ENCODE measurements at places on chromosomes 11 and 22. TPM values are rescaled to one million over a fixed set of nuclear protein-coding genes. Genes with fewer than 3 reads are reported as not detected.

Gene TMEM191C
- 4.3 TPM for total RNA-seq

Gene OR56A1
- total RNA-seq = not detected

Gene CBY1
- 7.6 TPM for total RNA-seq

Gene PNPLA3
- not detected for total RNA-seq

Gene TMEM132A
- total RNA-seq = not detected

Gene OR8B4
- total RNA-seq = not detected

Gene BARX2
- not detected for total RNA-seq

DNA sequence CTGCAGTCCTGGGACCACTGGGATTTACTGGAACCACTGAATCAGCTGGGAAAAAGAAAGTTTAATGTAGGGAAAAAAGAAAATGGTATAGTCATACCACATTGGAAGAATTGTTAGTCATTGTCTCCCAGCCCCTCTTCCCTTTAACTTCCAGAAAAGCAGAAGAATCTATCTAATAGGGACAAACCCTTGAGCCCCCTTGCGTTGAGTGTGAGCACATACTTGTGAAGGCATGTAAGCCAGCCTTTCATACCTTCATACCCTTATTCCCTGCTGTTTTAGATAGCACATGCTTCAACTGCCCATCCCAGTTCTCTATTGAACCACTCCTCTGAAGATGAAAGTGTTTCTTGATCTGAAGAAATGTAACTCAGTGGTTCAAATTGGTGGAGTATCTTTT, 6.6 kb downstream of the TREH start:
- H3K27ac ChIP-seq = no peak overlapping the region
- H3K27me3 ChIP-seq = no peaks in the 10 kb centered on the region
- DNase-seq = no peak
- no peaks in the 10 kb centered on the region for H3K36me3 ChIP-seq
- H3K4me1 ChIP-seq = no peaks in the 10 kb centered on the region
- no peak overlapping the region for H3K4me3 ChIP-seq

GRCh38 chr11:44079376-44079775, 13.3 kb downstream of the ACCS start:
- no peak overlapping the region for H3K27ac ChIP-seq
- H3K4me3 ChIP-seq = no peak overlapping the region
- peaks cover 5% of the 10 kb centered on the region for H3K36me3 ChIP-seq
- H3K27me3 ChIP-seq = no peaks in the 10 kb centered on the region

DNA sequence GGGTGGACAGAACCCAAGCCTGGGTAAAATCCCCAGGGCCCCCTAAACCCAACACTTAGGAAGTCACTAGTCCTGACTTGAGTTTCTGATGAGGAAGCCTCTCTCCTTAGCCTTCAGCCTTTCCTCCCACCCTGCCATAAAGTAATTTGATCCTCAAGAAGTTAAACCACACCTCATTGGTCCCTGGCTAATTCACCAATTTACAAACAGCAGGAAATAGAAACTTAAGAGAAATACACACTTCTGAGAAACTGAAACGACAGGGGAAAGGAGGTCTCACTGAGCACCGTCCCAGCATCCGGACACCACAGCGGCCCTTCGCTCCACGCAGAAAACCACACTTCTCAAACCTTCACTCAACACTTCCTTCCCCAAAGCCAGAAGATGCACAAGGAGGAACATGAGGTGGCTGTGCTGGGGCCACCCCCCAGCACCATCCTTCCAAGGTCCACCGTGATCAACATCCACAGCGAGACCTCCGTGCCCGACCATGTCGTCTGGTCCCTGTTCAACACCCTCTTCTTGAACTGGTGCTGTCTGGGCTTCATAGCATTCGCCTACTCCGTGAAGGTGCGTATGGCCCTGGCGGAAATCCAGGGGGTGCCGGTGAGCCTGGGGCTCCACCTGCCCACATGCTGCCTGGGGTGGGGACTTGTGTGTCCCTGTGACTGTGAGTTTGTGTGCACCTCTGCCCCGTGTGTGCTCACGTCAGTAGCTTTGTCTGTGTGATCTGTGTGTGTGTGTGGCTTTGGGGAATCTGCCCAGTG, at the start of gene IFITM1:
TSS of gene IFITM1 (plus strand) at position 254 of the 767 bp plus-strand sequence. CDS start at position 385, 131 bp downstream.
- H3K27ac ChIP-seq = peak within 1 kb of the TSS; percentile 93
- peak within 1 kb of the TSS; percentile 90 for H3K4me3 ChIP-seq
- peaks cover 56% of the 10 kb centered on the region for H3K4me1 ChIP-seq
- H3K36me3 ChIP-seq = peaks cover 15% of the 10 kb centered on the region
- DNase-seq = peak; percentile 79

GRCh38 chr22:23218867-23219251, 38.5 kb downstream of the BCR start:
- DNase-seq = no peak
- H3K4me3 ChIP-seq = peak overlapping the region; percentile 42
- H3K4me1 ChIP-seq = peaks cover 90% of the 10 kb centered on the region
- no peaks in the 10 kb centered on the region for H3K36me3 ChIP-seq
- no peaks in the 10 kb centered on the region for H3K27me3 ChIP-seq

- no peak overlapping the region for H3K4me3 ChIP-seq
- H3K27me3 ChIP-seq = no peaks in the 10 kb centered on the region
- no peak for DNase-seq
These were observed 265.4 kb upstream of the ARHGAP20 start for GRCh38 chr11:110977661-110978060.

- no peak for DNase-seq
- H3K27me3 ChIP-seq = no peaks in the 10 kb centered on the region
- H3K4me1 ChIP-seq = peaks cover 15% of the 10 kb centered on the region
- H3K4me3 ChIP-seq = no peak overlapping the region
- H3K27ac ChIP-seq = no peak overlapping the region
These were observed 16.6 kb downstream of the CD59 start for GRCh38 chr11:33719587-33719986.

DNA sequence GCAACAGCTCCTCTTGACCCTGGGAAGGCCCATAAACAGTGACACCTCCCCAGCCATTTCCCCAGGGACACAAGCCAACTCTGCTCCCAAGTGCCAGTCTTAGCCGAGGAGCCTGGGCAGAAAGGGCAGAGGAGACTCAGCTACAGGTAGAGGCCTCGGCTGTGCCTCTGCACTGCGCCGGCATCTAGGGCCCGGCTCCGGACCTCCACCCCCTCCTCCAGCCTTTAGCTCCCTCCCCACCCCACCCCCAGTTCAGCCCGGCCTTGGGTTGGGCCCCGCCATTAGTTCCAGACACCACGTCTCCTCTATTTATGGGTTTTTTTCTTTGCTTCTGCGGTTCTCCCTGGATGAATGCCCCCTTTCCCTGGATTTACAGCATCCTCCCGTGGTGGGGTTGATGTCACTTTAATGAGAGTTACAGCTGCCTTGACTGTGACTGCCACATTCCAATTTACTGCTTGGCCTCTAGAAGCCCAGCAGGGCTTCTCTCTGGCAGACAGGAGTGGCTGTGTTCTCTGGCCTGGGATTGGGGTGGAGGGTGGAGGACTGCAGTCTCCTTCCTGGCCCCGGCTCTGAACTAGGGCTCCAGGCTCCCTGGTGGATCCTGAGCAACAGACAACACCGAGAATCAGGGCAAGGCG, 13.5 kb upstream of the OAF start:
- no peak for DNase-seq
- no peak overlapping the region for H3K27ac ChIP-seq
- peaks cover 3% of the 10 kb centered on the region for H3K27me3 ChIP-seq
- no peaks in the 10 kb centered on the region for H3K36me3 ChIP-seq
- no peaks in the 10 kb centered on the region for H3K4me1 ChIP-seq

GRCh38 chr22:19872779-19873137, 18.1 kb upstream of the GNB1L start:
- no peaks in the 10 kb centered on the region for H3K27me3 ChIP-seq
- H3K4me3 ChIP-seq = no peak overlapping the region
- no peak overlapping the region for H3K27ac ChIP-seq
- no peak for DNase-seq
- peaks cover 28% of the 10 kb centered on the region for H3K4me1 ChIP-seq

GRCh38 chr11:134511255-134511654, 99.2 kb upstream of the B3GAT1 start:
- no peaks in the 10 kb centered on the region for H3K4me1 ChIP-seq
- no peak for DNase-seq
- no peaks in the 10 kb centered on the region for H3K27me3 ChIP-seq
- H3K4me3 ChIP-seq = no peak overlapping the region
- no peak overlapping the region for H3K27ac ChIP-seq

GRCh38 chr22:41469218-41469851, 418 bp downstream of the ACO2 start:
- no peaks in the 10 kb centered on the region for H3K27me3 ChIP-seq
- peak overlapping the region; percentile 94 for H3K4me3 ChIP-seq
- H3K4me1 ChIP-seq = peaks cover 27% of the 10 kb centered on the region
- DNase-seq = no peak
- H3K36me3 ChIP-seq = peaks cover 45% of the 10 kb centered on the region
- peak overlapping the region; percentile 98 for H3K27ac ChIP-seq

- H3K27ac ChIP-seq = no peak overlapping the region
- DNase-seq = no peak
- H3K36me3 ChIP-seq = no peaks in the 10 kb centered on the region
- no peaks in the 10 kb centered on the region for H3K27me3 ChIP-seq
- H3K4me3 ChIP-seq = no peak overlapping the region
These were observed 2.0 kb downstream of the FIBIN start for GRCh38 chr11:26995701-26996460.

GRCh38 chr11:128549256-128549944, 38.0 kb downstream of the ETS1 start:
- no peaks in the 10 kb centered on the region for H3K27me3 ChIP-seq
- H3K4me3 ChIP-seq = peak overlapping the region; percentile 60
- H3K4me1 ChIP-seq = peaks cover 74% of the 10 kb centered on the region
- peak overlapping the region; percentile 14 for H3K27ac ChIP-seq

DNA sequence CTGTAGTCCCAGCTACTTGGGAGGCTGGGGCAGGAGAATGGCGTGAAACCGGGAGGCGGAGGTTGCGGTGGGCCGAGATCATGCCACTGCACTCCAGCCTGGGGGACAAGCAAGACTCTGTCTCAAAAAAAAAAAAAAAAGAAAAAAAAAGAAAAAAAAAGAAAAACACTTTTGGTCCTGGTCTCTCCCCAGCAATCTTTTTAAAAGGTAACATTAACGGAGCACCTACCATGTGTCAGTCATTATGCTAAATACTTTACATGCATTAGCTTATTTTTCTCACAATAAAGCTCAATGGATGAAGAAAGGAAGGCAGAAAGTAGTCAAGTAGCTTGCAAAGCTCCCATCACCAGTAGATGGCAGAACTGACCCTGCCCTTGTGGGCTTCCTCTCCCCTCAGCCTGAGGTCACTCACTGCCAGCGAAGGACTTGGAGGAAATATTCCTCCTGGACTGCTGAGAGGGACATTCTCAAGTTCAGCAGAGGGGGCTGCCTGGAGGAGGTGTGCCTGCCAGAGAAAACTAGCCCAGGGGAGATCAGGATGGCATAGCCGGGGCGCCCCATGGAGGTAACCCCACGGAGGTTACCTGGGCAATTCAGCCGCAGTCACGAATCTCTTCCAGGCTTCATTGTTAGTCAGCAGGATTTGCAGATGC, 15.5 kb downstream of the APOL3 start:
- H3K4me1 ChIP-seq = peaks cover 21% of the 10 kb centered on the region
- H3K27ac ChIP-seq = no peak overlapping the region
- H3K27me3 ChIP-seq = no peaks in the 10 kb centered on the region

- H3K4me3 ChIP-seq = no peak overlapping the region
- H3K4me1 ChIP-seq = no peaks in the 10 kb centered on the region
- no peak overlapping the region for H3K27ac ChIP-seq
- no peak for DNase-seq
- no peaks in the 10 kb centered on the region for H3K36me3 ChIP-seq
- H3K27me3 ChIP-seq = no peaks in the 10 kb centered on the region
These were observed 103.8 kb downstream of the GRIA4 start for GRCh38 chr11:105713696-105714095.

DNA sequence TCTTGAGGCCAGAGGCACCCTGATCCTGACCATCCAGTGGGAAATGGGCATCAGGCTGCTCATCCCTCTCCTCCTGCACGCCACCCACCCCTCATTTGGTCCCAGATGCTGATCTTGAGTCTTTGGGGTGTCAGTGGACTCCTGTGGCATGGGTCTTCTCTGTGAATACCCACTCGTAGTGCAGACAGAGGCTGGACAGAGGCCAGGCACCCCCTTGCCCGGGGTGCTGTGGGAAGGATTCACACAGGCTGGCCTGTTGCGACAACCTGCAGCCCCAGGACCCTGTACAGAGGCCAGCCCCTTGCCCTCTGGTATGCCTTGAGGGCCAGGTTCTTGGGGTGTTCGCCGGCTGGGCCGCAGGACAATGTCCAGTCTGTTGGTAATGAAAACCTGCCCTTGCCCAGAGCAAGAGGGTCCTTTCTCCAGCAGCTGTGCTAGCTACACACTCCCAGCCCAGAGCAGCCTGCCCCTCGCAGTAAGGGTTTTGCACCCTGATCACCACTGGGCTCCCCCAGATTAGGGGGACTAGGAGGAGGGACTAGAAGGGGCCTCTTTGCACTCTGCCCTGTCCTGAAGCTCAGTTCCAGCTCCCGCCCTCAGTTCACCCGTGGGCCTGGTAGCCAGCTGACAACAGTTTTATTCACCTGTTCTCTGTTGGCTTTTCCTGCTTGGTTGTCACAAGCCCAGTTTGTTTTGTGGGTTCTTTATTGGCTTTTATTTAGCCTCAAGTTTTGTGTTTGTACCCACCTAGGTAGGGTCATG, 76.0 kb downstream of the BCR start:
- no peak overlapping the region for H3K4me3 ChIP-seq
- H3K4me1 ChIP-seq = peaks cover 5% of the 10 kb centered on the region
- DNase-seq = no peak
- peak overlapping the region; percentile 1 for H3K27ac ChIP-seq
- H3K36me3 ChIP-seq = peaks cover 67% of the 10 kb centered on the region
- no peaks in the 10 kb centered on the region for H3K27me3 ChIP-seq

DNA sequence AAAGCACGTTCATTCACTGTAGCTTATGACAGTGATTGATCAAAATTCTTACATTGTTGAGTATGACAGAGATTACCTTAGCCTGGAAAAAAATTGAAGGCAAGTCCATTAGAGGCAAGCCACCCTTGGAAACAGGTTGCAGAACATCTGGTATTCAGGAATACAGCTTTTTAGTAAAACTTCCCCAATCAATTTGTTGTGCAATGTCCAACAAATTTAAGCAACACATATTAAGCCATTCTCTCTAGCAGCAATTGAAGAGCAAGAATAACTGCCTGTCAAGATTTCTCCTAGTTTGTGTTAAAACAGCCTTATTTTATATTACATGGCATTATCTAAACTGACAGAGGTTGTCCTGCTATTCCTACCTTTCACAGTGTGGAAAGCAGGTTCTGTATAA, 37.0 kb downstream of the BCL2L13 start:
- H3K4me1 ChIP-seq = no peaks in the 10 kb centered on the region
- DNase-seq = no peak
- H3K4me3 ChIP-seq = no peak overlapping the region
- no peak overlapping the region for H3K27ac ChIP-seq

GRCh38 chr22:24510637-24511625, 15.8 kb downstream of the UPB1 start:
- no peaks in the 10 kb centered on the region for H3K36me3 ChIP-seq
- H3K4me1 ChIP-seq = no peaks in the 10 kb centered on the region
- H3K4me3 ChIP-seq = no peak overlapping the region
- H3K27ac ChIP-seq = no peak overlapping the region
- DNase-seq = no peak
- H3K27me3 ChIP-seq = peaks cover 4% of the 10 kb centered on the region

- H3K27me3 ChIP-seq = no peaks in the 10 kb centered on the region
- no peak overlapping the region for H3K4me3 ChIP-seq
- H3K27ac ChIP-seq = no peak overlapping the region
- no peak for DNase-seq
- no peaks in the 10 kb centered on the region for H3K36me3 ChIP-seq
- peaks cover 13% of the 10 kb centered on the region for H3K4me1 ChIP-seq
These were observed 9.5 kb upstream of the PKP3 start for GRCh38 chr11:384511-384910.

GRCh38 chr11:93648158-93648557, 13.3 kb upstream of the CEP295 start:
- no peak overlapping the region for H3K4me3 ChIP-seq
- H3K27me3 ChIP-seq = no peaks in the 10 kb centered on the region
- no peak overlapping the region for H3K27ac ChIP-seq
- H3K4me1 ChIP-seq = peaks cover 16% of the 10 kb centered on the region
- DNase-seq = no peak
